Germinal center (tissue), 1 donor: ENCODE measurements at places on chromosomes 16 and 17.

DNA sequence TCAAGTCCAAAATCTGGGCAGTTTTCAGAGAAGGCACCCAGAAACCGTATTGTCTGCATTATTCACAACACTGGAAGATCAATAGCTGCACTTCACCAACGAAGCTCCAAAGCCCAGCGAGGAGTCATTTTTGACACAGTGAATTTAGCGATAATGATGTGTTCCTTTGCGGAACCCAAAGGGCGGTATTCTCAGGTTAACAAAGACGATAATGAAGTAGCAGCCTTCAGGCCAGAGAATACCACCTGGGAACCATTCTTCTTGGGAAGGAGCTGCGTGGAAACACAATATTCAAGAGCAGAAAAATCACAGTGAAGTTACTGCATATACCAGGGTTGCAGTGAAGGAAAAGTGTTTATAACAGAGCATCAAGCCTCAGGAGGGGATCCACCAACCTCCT, 381.0 kb downstream of the TOX3 start:
- DNase-seq = no peak

- no peak for DNase-seq
Measured at GRCh38 chr16:79589601-79590102, 10.9 kb downstream of the MAF start.

GRCh38 chr17:8969901-8970300, 4.4 kb upstream of the PIK3R5 start:
- no peak for DNase-seq

GRCh38 chr16:1102921-1103635, 7.0 kb upstream of the C1QTNF8 start:
- peak; percentile 85 for DNase-seq

- no peak for DNase-seq
Measured at GRCh38 chr17:76485569-76485968, 15.7 kb downstream of the RHBDF2 start.

GRCh38 chr16:87149051-87149450, 168.1 kb downstream of the C16orf95 start:
- no peak for DNase-seq

DNA sequence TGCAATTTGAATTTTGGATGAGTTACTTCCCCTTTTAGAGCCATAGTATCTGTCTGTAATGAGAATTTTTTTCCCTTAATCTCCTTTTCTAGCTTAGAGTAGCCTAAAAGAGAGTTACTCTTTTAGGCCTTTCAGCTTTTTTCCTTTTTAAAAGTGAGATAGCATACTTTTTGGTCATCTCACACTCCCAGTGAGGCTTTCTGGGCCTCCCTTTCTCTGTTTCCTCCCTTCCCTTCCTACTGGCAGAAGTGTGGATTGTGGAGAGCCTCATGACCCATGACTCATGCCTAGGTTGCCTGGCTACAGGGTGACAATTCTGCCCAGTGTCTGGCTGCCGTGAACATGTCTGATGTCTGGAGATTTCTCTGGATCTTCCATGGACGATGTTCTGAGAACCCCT, 15.2 kb downstream of the KRT23 start:
- DNase-seq = no peak

DNA sequence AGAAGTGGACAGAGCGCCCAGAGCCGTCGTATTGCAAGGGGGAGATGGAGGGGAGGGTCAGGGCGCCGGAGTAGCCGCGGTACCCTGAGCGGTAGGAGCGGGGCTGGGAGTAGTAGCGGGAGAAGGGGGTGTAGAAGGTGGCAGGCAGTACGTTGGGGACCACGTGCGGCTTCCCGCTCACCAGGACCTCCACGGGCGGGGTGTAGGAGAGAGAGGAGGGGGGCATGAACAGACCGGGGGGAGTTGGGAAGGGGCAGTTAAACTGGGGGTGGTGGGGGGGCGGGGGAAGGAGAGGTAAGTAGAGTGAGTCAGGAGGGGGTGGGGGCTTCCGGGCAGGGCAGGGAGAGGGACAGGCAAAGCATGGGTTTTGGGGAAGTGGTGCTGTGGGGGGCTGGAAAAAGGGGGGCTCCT, 16.8 kb downstream of the ST6GALNAC2 start:
- no peak for DNase-seq

- no peak for DNase-seq
Measured at GRCh38 chr17:46958041-46958591, 20.9 kb downstream of the RPRML start.

DNA sequence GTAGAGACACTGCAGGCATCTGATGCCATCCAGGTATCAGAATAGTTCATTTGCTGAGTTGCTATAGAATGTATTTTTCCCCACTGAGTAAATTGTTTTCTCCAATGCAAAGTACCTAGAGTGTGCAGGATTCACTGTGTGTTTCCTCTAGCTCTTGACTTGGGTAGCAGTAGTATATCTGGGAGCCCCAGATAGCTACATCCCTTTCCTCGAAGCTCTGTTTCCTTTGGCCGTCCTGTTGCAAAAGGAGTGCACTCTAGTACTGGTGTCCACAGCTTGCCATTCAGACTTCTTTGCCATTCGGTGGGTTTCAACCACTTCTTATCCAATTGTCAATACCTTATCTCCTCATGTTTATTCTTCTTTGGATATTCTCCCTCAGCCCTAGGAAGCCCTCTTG, 12.8 kb downstream of the ABCA8 start:
- no peak for DNase-seq

DNA sequence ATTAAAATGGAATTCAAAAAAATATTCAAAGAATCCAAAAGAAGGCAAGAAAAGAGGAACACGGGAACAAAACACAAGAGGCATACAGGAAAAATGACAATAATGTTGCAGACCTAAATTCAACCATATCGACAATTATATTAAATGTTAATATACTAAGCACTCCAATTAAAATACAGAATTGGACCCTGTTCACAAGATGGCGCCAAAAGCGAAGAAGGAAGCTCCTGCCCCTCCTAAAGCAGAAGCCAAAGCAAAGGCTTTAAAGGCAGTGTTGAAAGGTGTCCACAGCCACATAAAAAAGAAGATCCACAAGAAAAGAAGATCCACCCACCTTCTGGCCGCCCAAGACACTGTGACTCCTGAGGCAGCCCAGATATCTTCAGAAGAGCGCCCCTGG, 6.3 kb upstream of the XAF1 start:
- no peak for DNase-seq

- no peak for DNase-seq
Measured at GRCh38 chr16:19431636-19432340, 14.1 kb downstream of the TMC5 start.

DNA sequence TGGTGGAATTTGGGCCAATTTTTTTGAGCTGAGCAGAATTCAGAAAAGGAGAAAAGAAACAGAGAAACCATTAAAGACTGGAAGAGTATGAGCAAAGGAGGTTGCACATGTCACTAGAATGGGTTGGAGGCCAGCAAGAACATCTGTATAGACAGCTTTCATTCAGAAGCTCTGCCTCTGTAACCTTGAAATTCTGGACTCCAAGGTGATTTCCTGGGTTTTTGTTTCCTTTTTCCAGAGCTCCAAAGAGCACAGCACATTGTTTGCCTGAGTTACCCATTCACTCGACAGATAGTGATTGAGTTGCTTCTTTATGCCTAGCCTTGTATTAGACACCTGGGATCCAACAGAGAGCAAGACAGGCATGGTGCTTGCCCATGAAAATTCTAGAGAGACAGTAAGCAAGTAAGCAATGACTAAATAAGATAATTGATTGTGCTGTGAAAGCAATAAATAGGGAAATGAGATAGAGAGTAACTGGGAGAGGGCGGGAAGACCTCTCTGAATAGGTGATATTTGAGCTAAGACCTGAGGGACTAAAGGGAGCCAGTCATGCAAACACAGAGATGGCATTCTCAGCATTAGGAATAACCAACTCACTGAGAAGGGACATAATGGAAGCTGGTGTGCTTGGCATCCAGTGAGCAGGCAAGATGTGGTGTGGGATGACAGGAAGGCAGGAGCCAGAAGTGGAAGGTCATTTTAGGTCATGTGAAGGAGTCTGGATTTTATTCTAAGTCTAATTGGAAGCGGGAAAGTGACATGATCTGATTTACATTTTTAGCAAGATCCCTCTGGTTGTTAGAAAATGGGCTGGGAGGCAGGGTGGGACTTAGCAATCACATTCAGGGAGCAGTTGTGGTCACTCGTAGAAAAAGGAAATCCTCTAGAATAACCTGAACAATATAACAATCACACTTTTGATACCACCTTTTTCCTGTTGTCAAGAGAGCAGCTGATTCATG, 197.5 kb downstream of the HS3ST3A1 start:
- DNase-seq = no peak

DNA sequence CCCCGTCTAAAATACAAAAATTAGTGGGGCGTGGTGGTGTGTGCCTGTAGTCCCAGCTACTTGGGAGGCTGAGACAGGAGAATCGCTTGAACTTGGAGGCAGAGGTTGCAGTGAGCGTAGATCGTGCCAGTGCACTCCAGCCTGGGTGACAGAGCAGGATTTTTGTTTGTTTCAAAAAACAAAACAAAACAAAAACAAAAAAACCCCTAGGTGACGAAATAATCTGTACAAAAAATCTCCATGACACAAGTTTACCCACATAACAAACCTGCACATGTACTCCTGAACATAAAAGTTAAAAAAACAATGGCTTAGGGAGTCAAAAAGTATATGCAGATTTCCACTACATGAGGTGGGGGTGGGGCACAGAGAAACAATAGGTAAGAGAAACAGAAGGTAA, 140.5 kb upstream of the ASIC2 start:
- DNase-seq = no peak

GRCh38 chr17:79541056-79541850, 69.6 kb downstream of the RBFOX3 start:
- no peak for DNase-seq

GRCh38 chr16:5333991-5334390, 236.4 kb upstream of the EEF2KMT start:
- no peak for DNase-seq

- DNase-seq = peak; percentile 82
Measured at GRCh38 chr17:79741751-79742588, 11.2 kb downstream of the ENPP7 start.

DNA sequence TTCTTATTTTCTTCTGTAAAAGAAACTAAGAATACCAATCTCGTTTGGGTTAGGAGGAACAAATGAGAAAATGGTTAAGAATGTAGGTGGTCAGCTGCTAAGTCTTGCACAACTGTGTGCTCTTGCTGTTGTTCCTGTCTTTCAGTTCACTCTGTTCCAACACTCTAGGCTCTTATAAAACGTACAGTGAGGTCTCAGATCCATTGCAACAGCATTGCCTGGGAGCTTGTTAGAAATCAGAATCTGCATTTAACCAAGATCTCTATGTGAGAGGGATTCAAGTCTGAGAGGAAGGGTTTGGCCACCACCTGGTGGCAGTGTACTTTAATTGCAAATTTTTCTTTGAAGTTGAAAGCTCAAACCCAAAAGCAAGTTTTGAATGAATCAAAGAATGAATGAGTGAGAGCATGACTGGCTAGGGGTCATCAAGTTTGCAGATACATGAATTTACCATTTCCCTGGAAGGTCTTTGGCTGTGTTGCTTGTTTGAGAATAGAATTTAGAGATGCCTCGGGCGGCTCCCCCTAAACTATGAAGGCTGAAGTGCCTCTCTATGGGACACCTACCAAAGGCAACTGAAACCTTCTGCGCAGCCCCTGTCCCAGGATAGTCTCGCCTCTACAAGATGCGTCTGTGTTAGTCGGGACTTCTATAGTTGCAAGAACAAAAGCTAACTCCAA, 2.5 kb downstream of the ALOX15B start:
- peak; percentile 48 for DNase-seq

GRCh38 chr16:5451641-5452040, 354.0 kb upstream of the EEF2KMT start:
- DNase-seq = no peak

GRCh38 chr16:1431497-1432270, 806 bp downstream of the PERCC1 start:
- DNase-seq = no peak

GRCh38 chr17:80906364-80907259, 85.0 kb upstream of the CHMP6 start:
- no peak for DNase-seq

GRCh38 chr16:46762583-46762982, 14.4 kb upstream of the MYLK3 start:
- no peak for DNase-seq

DNA sequence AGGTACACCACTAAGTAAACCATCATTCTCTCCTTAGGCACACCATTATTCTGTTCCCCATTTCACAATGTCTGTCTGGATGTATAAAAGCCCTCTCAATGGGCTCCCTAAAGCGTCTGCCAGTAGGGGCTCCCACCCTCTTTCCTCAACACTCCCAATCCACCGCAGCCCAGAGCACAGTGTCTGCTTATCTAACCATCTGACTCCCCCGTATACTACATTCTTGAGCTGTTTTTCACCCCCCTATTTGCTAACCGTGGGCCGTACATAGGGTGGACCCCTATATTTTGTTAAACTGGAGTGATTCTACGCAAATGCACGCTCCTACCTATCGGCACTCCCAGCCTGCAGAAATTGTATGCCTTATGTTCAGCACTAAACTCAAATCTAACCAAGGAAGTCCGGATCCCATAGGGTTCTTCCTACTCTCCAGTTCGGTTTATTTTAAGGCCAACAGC, 685 bp upstream of the PSMD3 start:
- peak; percentile 35 for DNase-seq

DNA sequence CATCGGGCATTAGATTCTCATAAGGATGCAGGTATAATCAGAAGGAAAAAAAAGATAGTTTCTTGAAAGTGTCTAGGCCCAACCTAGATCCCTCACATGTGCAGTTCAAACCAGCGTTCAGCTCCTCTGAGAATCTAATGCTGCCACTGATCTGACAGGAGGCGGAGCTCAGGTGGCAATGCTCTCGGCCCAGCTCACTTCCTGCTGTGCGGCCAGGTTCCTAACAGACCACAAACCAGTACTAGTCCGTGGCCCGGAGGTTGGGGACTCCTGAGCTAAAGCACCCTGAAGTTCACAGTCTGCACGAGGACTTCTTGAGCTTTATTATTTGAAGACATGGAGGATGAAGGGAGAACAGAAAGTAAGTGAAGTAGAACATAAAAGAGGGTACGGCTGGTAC, 16.8 kb downstream of the SMCR8 start:
- no peak for DNase-seq

DNA sequence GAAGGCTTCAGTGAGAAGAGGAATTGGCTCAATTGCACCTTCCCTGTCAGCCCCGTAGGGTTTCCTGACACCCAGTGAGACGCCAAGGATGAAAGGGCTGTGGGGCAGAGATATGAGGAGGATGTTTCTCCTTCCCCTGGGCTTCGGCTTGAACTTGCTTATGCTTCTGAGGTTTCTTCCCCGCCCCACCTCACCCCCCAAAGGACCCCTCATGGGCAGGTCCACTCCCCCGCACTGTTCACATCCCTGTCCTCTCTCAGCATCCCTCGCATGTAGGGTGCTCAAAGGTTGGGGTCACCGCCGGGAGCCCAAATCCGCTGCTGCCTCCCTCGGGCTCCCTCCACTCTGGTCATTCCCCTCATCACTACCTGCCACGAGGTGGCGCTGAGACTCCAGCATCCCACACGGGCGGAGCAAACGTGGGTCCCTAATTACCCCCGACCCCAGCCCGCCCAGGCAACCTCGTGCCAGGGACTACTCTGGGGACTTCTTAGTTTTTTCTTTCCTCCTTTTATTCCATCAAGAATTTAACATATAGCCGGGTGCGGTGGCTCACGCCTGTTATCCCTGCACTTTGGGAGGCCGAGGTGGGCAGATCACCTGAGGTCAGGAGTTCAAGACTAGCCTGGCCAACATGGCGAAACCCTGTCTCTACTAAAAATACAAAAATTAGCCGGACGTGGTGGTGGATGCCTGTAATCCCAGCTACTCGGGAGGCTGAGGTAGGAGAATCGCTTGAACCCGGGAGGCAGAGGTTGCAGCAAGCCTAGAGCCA, 3.3 kb upstream of the TRARG1 start:
- peak; percentile 74 for DNase-seq
